ENCODE measurements at places on chromosomes 4 and X. TPM values are rescaled to one million over a fixed set of nuclear protein-coding genes. Genes with fewer than 3 reads are reported as not detected.

The TMSB15C gene
- 0.24 TPM for total RNA-seq

The NPY5R gene
- total RNA-seq: not detected

The MAGEA6 gene
- total RNA-seq: not detected

The CT55 gene
- total RNA-seq: not detected

The YY2 gene
- total RNA-seq: 0.97 TPM

The GDPD2 gene
- not detected for total RNA-seq

The ANXA3 gene
- total RNA-seq: 12.3 TPM

The INTU gene
- total RNA-seq: 4.8 TPM

The AR gene
- total RNA-seq: 12.7 TPM

The ZNF141 gene
- 8.5 TPM for total RNA-seq

The LEF1 gene
- 4.5 TPM for total RNA-seq

The VEGFD gene
- total RNA-seq: 1.3 TPM

The NMU gene
- not detected for total RNA-seq

The WAS gene
- total RNA-seq: 2.8 TPM

The FAM236A gene
- not detected for total RNA-seq

Data from cardiac septum (tissue), 1 donor.